CD4-positive, alpha-beta T cell treated with Interleukin-17A for 1 hour (primary cell): ENCODE measurements at places on chromosomes 13 and 19.

DNA sequence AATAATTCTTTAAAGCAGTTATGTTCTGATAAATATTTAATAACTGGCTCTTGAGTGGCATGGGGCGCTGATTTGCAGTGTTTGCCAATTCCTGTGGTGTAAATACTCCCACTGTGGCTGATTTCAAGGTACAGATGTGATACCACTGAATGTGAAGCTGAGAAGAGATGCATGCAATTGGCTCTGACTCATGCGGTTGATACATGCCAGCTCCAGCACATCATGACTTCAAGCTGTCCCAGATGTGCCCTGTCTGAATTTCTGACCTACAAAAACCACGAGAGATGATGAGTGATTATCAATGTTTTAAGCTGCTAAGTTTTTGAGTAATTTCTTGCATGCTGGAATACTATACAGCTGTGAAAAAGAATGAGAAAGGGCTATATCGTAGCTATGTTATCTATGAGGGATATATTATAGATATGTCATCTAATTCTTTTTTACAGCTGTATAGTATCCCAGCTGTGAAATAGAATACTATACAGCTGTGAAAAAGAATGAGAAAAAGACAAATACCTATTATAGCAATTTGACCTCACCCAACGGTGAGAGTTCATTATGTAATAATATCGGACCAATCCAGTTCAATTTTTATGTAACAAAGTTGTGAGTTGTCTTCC lies 7.6 kb upstream of the ACSBG2 start:
- no peak for DNase-seq

DNA sequence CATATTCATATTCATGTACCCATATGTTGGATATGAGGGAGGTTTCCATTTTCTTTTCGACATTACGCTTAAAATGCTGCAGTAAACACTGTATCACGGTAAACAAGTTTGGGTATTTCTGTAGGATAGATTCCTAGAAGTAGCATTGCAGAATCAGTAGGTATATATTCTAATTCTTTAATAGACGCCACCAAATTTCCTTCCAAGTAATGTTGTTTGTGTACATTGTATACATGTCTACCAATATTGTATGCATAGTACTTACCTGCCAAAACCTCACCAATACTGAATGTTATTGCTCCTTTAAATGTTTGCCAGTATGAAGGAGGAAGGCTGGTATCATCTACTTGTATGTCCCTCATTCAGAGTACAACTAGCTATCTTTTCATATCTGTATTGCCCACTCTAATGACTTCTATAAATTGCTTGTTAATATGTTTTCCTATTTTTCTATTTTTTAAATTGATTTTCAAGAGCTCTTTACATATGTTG lies 56.1 kb upstream of the ZNF536 start:
- no peak for DNase-seq

DNA sequence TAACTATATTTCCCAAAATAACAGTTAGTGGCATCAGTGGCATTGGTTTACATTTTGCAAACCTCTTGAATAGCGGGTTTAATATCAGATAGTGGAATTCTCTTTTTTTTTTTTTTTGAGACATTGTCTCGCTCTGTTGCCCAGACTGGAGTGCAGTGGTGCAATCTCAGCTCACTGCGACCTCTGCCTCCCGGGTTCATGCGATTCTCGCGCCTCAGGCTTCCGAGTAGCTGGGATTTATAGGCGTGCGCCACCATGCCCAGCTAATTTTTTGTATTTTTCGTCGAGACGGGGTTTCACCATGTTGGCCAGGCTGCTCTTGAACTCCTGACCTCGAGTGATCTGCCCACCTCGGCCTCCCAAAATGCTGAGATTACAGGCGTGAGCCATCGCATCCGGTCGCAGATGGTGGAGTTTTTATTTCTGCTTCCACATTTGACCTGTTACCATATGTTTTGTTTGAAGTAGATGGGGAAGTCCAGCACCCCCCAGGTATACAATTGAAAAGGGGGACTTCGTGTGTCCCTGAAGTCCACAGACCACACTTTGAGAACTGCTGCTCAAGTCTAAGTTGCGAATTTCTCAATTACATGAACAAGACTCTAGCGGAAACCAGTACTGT lies 40.5 kb upstream of the XPO4 start:
- DNase-seq = no peak

DNA sequence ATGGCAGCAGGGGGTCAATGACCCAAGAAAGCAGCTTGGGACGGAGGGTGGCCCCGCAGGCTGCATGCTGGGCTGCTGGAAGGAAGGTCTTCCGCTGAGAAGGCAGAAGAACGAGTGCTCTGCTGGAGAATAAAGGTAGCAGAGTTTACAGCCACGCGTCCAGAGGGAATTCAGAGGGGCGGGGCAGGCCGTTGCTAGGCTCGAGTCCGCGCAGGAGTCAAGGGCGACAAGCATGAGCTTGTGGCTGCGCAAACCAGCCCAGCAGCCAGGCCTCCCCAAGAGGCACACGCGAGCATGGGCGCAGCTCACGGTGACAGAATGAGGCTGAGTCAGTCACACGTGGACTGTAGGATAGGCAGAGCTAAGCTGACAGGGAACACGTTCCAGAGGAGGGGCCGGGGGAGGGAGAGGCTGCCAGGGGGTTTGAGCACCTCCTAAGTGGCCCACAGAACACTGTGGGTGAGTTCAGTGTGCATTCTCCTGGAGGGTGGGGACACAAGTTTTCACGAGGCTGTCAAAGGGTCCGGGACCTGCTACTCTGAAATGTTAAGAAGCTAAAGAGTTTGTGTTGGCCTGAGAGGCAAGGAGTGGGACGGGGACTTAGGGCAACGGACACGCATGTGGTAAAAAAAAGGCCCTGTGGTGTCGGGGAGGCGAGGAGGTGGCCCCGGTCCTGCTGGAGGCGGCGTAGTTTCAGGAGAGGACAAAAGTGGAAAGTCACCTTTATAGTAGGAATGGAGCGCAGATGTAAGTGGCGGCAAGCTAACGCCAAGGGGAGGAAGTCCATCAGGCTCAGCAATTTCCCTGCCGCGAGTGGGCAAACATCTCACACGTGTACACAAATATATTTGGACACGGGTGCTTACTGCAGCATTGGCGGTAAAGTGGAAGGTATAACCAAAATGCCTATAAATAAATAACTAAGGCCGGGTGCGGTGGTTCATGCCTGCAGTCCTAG lies 17.7 kb downstream of the RFX2 start:
- no peak for DNase-seq

DNA sequence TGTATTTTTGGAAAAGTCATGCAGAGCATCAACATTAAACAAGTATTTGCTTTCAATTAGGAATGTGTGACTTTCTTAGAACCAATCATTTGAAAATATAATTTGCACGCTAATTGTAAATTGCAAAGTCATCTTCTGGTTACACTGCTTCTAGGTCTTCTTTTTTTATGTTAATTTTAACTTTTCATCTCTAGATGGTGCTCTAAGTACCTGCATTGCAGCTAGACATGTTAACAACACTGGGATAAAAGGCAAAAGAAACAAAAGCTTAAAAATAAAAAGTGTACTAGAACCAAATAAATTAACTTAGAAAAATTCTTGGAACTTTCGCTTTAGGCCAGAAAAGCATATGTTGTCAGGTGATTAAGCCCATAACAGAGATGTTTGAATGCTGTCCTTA lies 2758.2 kb downstream of the PCDH9 start:
- DNase-seq = no peak

GRCh38 chr13:21453387-21454081 lies 5.6 kb downstream of the ZDHHC20 start:
- no peak for DNase-seq

GRCh38 chr19:33444562-33445441 lies 71.3 kb downstream of the CEBPG start:
- no peak for DNase-seq

DNA sequence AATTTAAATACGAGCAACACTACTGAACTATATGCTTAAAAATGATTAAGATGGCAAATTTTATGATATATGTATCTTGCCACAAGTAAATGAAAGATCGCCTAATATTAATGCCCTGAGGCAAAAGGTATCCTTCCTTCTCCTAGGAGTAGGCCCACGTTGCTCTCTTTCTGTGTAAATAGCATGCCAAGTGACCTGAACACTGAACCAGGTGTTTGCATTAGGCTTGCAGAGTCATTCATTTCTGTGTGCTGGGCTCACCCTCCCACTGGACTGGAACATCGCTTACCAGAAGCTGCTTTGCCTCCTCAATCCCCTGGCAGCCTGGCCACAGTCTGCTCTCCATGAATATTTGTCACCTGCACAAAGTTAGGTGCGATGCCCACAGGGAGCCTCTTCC lies 83.3 kb upstream of the TNFSF11 start:
- no peak for DNase-seq

- no peak for DNase-seq
Observed at GRCh38 chr13:28597641-28598040, 61.3 kb upstream of the POMP start.

DNA sequence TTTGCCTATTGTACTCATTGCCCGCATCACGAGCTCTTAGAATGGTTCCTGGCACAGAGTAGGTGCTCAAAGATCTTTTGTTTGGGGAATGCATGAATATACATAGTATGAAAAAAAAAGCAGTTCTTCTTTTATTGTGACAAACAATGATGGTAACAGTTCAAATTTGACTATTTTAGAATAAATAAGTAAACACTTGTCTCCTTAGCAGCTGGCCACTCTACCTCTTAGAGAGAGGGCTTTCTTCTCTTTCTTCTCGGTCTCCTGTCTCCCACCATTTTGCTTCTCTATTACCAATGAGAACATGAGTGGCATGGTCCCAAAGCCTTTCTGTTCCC lies 639 bp upstream of the SLAIN1 start:
- peak; percentile 14 for DNase-seq

DNA sequence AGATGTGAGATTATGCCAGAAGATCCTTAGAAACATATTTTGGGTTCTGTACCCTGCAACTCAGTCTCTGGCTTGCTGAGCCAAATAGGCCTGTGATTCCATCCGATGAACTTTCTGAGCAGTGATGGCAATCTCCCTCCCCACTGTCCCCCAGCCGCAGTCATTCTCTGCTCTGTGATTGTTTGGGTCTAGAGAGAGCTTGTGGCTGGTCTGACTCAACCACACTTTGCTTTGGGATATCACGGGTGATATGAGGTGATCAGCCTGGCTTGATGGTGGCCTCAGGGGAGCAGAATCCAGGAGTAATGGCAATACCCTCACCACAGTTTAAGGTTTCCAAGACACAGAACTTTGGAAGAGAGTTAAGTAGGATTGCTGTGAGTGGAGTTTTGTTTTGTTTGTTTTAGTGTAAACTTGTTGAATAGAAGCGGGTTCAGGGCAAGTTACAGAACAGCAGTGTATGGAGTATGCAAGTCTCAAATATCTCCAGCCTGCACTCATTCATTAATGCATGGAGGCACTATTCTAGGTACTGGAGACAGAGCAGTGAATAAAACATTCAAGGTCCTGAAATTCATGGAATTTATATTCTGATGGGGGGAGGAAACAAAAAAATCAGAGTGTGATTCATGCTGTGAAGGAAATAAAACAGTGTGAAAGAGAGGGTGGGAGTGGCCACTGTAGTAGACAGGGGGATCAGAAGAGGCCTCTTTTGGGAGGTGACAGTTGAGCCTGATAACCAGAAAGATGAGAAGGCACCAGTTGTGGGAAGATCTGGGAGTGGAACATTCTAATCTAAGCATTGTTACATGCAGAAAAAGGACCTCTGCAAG lies 5.3 kb downstream of the SAMD4B start:
- no peak for DNase-seq

DNA sequence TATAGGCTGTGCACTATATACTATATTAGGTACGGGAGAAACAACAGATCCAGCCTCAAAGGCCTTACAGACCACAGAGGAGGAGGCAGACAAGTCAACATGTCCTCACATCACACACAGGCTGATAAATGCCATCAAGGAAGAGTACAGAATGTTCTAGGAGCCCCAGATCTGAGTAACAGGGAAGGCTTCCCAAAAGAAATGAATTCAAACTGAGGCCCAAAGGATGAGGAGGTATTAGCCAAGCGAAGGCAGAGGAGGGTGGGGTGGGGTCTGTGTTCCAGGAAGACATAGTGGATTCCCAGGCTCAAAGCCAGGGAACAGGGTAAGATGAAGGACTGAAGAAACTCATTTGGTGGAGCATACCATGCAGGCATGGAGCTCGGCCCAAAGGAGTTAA lies 55.1 kb downstream of the RXFP2 start:
- no peak for DNase-seq

DNA sequence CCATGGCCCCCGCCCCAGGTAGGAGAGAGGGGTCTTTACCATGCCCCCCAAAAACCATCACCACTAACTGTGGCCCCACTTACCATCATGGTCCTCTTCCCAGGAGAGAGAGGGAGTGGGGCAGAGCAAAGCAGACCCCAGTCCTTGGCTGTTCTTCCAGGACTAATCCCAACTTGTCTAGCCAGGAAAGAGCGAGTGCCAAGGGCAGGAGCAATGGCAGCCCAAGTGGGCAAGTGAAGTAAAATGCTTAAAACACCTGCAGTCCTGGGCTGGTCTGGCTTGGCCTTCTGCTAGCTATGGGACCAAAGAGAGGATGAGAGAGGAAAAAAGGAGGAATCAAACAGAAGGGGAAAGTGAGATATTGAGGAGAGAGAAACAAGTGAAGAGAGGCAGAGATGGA lies 17.9 kb downstream of the ZSWIM4 start:
- no peak for DNase-seq

DNA sequence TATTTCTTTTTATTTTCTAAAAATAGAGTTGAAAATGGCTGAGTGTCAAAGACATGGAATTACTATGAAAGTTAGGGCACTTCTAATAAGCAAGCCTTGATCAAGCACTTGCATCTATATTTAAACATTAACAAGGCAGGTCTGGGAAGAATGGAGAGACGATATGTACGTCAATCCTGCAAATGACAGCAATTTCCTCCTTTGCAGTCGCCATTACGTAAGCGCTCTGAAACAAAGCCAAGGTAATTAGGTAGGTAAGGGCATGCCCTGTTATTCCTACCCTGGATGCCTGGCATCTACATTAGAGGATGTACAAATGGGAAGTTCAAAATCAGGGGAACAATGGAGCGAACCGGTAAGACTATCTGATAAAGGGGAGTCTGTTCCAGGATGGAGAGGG lies 664.0 kb upstream of the ARGLU1 start:
- DNase-seq = no peak

- DNase-seq = no peak
Observed at GRCh38 chr19:45517238-45517637, 10.0 kb downstream of the VASP start.
